ENCODE measurements at places on chromosomes 5 and 9.
A peak's percentile ranks its signal among the peaks of the same experiment; 100 is the strongest.

- no peak for DNase-seq
These were observed 3.5 kb upstream of the AIF1L start for GRCh38 chr9:131092548-131093440.

- peak; percentile 34 for DNase-seq
These were observed 30.4 kb upstream of the LTC4S start for GRCh38 chr5:179763215-179763945.

GRCh38 chr5:52945040-52945439, 44.1 kb upstream of the ITGA2 start:
- no peak for DNase-seq

DNA sequence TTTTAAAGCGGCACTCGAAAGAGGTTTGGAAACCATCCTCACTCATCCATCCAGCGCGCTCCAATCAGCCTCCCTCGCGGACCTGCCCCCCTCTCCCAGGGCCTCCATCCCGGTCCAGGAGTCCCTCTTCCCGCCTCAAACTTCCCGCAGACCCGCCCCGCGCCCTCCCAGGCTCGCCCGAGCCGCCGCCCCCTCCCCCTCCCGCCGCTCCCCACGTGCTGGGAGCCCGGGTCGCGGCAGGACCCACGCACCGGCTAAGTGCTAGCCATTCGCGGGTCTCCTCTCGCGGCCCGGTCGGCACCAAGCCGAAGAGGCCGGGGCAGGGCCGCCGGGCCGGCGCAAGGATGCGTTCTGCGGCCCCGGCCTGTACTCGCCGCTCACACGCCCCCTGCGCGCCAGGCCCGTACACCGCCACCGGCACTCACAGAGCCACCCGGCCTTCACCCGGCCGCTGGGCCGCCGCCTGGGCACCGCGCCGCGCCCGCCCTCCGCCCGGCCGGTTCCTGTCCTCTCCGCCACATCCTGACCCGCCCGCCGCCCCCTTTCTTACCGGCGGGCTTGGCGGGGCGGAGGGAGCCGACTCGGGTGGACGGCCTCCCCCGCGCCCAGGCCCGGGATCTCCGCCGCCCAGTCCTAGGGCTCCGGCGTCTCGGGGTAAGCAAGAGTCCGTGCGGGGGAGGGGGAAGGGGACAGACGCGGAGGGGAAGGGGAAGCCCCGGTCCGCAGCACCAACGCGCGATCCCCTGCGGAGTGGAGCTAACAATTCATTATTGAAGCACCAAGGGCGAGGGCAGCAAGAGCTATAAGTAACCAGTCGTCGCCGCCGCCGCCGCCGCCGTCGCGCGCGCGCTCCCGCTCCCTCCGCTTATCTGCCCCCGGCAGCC, 576 bp downstream of the CHD1 start:
- DNase-seq, result peak; percentile 83

DNA sequence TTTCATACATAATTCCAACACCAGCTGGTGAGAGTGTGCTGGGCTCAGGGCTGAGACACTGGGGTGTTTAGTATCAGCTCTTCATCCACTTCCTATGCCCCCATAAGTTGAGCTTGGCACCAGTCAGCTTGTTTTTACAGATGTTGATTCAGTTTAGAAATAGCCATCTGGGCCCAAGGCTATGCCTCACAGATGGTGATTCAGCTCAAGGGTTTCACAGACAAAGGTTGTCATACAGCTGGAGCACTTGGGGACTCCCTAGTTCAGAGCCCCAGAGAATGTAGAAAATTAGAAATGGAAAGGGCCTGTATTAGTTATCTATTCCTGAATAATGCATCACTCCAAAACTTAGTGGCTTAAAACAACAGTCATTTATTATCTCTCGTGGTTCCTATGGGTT, 10.3 kb upstream of the CRHBP start:
- DNase-seq, result no peak

DNA sequence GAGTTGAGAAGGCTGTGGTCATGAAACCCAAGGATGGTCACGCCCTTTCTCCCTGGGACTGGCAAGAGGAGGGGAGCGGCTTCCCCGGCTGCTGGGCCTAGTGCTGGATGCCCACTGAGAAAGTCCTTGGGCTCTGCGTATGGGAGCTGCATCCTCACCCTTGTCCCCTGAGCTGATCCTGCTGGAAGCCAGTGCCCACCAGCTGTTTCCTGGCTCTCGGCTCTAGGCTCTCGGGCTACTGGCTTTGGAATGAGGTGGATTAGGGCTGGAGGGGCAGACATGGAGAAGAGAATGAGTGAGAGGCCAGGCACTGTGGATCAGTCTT, 149.3 kb upstream of the PPP1R26 start:
- DNase-seq, result peak; percentile 70

DNA sequence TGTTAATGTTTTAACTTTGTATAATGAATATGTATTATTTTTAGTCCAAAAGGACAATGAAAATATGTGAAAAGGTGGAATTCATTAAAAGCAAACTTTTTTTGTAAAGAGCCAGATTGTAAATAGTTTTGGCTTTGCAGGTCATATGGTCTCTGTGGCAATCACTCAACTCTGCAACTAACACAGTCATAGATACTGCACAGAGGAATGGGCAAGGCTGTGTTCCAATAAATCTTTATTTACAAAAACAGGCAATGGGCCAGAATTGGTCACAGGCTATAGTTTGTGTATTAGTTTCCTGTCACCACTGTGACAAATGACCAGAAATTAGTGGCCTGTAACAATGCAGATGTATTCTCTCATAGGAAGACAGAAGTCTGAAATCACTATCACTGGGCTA, 125.4 kb upstream of the PTCH1 start:
- DNase-seq, result no peak

GRCh38 chr5:66207800-66208561, 63.9 kb downstream of the SREK1 start:
- no peak for DNase-seq

DNA sequence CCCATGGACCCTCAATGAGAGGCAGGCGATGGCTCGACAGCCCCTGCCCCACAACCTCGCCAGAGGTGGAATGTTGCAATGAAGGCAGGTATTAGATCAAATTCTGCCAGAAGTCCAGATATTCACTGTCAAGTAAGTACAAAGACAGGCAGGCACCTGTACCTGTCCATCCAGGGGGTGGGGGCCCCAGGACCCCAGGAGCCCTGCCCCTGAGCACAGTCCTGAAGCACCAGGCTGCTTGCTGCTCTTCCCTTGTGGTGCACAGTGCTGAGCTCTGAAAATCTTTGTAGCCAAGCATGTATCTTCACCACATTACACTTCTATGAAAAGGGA, 26.2 kb upstream of the HMCN2 start:
- no peak for DNase-seq

- DNase-seq, result no peak
These were observed 37.3 kb upstream of the MAMDC2 start for GRCh38 chr9:70006306-70006705.

- no peak for DNase-seq
These were observed 4.9 kb downstream of the TRIM7 start for GRCh38 chr5:181199881-181200638.

DNA sequence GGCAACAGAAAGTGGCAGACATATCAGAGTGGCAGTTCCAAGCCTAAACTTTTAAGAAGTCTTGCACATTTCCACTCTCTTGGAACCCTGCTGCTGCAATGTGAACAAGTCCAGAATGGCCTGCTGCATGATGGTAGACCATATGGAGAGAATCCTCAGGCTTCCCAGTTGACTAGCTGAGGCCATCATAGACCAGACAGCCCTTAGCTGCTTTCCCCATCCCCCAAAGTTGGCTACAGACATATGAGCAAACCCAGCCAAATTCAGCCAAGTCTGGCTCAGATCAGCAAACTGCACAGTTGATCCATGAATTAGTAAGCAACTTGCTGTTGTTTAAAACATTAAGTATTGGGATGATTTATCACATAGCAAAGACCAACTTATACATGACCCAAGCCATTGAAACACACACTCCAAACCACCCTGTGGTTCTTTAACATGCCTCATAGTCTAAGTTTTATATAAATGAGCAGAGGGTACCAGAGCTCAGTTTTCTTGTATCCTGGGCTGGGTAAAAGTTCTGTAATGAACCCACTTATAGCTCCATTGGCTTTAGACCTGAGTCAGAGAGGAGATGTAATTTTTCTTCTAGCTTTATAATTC, 19.9 kb downstream of the PPP3R2 start:
- DNase-seq, result no peak

GRCh38 chr9:113794721-113795120, 81.4 kb upstream of the ZNF618 start:
- no peak for DNase-seq

GRCh38 chr9:93603906-93604326, 27.5 kb downstream of the PHF2 start:
- DNase-seq, result no peak

GRCh38 chr5:9519537-9519936, 26.3 kb downstream of the SEMA5A start:
- no peak for DNase-seq

GRCh38 chr5:10467281-10468198, 25.9 kb downstream of the ROPN1L start:
- DNase-seq, result peak; percentile 41

GRCh38 chr5:23613566-23613965, 106.2 kb downstream of the PRDM9 start:
- DNase-seq, result no peak

GRCh38 chr5:176658007-176658599, 10.8 kb downstream of the TSPAN17 start:
- DNase-seq, result peak; percentile 63

- no peak for DNase-seq
These were observed 190.3 kb downstream of the TLE1 start for GRCh38 chr9:81499021-81499454.

DNA sequence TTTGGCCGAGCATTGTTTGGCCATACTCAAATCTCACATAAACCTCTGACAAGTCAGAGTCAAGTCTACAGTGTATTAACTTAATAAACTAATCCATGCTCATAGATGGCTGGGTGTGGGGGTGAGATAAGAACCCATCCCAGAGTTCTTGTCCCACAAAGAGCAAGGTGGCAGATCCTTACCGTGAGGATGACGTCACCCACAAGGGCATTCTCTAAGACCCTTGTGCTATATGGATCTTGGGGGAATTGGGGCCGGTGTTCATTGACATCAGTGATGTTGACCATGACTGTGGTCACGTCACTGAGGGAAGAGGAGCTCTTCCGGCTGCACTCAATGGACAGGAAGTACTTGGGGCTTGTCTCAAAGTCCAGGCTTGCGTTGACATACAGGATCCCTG, 62.1 kb downstream of the FAT2 start:
- no peak for DNase-seq

DNA sequence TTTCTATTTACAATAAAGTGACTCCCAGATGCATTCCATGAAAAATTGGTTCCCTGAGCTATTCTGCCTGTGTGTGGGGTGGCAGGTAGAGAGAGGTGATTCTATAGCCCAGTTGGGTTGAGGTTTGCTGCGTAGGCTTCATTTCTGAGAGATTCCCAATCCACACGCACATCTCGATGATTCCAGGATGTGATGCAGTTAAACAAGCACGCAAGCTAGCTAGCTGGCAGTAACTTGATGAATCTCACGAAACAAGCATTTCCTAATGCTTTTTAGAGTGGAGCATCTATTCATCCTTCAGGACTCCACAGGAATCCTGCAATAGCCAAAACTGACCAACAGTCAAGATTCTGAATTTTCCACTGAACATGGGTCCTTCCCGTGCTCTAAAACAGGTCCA, 43.8 kb upstream of the CER1 start:
- DNase-seq, result no peak

GRCh38 chr9:30591461-30591860, 1793.0 kb upstream of the ACO1 start:
- no peak for DNase-seq

- DNase-seq, result no peak
These were observed 118.7 kb downstream of the DROSHA start for GRCh38 chr5:31413030-31413812.

DNA sequence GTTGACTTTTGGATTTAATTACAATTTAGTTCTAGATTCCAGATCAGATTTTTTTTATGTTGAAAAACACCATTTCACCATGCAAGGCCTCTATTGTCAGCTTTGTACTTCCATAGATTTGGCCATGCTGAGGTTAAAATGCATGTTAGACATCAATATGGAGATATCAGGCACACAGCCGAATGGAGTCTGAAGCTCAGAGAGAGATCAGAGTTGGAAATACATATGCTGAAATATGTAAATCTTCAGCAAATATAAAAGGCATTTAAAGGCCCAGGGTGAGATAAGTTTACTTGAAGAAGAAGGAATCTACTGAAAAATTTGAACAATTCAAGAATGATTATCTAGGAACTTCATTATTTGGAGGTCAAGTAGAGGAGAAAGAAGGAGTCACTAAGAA, 139.6 kb downstream of the CHSY3 start:
- no peak for DNase-seq

DNA sequence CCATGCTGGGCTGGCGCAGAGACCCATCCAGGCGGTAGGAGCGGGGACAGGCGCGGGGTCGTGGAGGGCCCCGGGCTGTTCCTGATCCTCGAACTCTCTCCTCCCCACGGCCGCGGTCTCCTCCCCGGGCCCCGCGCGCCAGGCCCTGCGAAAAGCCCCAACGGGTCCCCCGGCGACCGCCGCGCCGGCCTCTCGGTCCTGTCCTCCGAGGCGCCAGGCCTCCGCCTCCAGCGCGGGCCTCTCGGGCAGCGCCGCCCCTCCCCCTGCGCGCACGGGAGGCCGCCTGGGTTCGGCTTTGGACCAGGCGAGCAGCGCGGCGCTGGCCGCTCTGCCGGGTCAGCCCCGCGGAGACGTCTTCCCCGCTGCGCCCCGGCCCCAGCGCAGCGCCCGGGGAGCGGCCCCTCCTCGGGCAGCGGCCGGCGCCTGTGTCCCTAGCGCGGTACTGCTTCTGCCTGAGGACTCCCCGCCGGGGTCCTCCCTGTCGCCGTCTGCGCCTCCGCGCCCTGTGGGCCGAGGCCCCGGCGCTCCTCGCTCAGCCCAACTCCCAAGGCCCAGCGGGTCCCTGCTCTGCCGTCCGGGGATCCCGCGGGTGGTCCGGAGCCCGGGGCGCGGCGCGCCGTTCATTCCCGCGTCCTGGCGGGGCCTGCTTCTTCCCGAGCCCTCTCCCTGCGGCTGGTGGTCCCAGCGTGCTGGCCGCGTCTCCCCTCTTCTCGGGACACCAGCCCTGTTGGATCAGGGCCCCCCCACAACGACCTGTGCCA, 13.4 kb downstream of the COL23A1 start:
- no peak for DNase-seq

DNA sequence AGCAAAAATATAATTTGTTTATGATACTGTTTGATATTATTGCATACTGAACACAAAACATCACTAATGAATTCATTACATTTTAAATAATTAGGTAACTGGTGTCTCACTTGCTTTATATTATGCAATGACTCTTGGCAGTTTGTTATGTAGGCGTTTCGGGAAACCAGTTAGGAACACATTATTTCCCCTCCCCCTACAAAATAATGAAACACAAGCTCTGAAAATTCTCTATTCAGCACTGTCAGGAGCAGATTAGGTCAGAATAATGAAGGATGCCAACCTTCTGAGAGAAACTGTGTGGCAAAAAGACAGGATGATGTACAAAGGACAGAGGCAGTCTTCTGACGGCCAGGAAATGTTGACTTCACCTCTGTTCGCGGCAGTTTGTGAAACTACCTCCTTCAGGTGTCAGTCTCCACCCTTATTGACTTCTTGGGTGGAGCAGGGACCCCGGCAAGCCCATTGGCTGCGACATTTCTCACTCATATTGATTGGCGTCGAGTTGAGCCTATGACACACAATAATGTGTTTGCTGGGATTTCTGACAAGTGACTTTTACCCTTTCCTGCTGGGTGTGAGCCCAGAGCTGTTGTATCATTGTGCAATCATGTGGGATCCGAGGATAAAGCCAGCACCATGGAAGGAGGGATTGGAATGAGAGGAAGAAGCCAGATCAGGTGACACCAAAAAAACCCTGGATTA, 33.9 kb downstream of the SH3PXD2B start:
- DNase-seq, result peak; percentile 67

GRCh38 chr9:19481121-19481870, 72.5 kb downstream of the ACER2 start:
- no peak for DNase-seq

GRCh38 chr5:36298552-36298951, 3.1 kb downstream of the RANBP3L start:
- DNase-seq, result no peak

All from WERI-Rb-1 (cell line).